ENCODE measurements at places on chromosomes 11 and 22.

DNA sequence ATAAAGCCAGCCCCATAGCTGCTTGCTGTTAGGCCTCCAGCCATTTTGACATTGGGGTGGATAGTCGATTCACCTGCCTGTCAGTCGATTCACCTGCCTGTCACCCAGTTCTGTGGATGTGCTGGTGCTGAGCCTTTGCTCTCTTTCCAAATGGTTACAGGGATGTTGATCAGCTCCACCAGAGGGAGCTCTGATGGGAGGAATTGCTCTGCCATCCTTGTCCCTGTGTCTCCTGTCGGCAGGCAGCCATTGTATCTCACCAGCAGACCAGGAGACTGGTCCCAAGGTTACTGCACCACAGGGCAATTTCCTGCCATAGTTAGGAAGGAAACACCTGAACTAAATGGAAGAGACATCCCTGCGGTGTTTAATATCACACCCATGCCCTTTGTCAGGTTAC, 6.1 kb downstream of the MPEG1 start:
- DNase-seq, result no peak

GRCh38 chr11:87306262-87306851, 268.6 kb downstream of the TMEM135 start:
- DNase-seq, result no peak

DNA sequence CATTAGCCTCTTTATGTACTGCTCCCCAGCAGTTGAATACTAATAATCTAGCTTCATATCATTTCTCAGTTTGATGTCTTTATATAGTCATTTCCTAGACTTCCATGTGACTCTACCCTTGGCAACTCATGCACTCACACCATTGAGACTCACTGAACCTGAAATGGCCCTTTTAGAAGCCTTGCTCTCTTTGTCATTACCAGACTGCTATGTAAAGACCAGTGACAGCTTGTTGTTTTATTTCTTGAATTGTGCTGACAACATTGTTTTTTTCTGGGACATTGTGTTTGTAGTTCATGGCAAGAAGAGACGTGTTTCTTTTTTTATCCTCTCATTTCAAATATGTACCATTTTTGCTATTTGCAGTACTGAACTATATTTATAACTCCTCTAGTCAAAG, 256.5 kb downstream of the CNTN5 start:
- no peak for DNase-seq

DNA sequence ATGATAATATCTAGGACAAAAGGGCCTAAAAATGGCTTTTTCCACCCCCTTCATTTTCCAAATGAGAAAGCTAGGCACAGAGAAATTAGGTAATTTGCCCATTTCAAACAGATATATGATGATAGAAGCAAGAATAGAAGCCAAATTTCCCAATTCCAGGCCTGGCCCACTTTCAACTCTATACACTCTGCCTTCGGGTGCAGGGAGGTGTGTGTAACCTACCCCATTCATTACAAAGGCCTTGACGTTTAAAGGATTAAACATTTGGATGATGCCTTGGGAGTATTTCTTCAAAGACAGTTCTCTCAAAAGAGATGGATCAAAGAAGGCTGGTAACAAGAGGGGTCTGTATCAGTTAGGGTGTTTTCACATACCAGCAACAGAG, 134.1 kb downstream of the CCDC34 start:
- no peak for DNase-seq

- no peak for DNase-seq
Measured at GRCh38 chr22:37392721-37393328, 34.5 kb downstream of the ELFN2 start.

GRCh38 chr11:111512296-111513239, at the start of gene BTG4:
TSS of gene BTG4 (minus strand) at chr11:111512386. CDS start at chr11:111498776, 13,610 bp downstream.
- no peak for DNase-seq

All from CD8-positive, alpha-beta memory T cell (primary cell).